Fibroblast of gingiva (primary cell): ENCODE measurements at places on chromosomes 13 and 19.
A peak's percentile ranks its signal among the peaks of the same experiment; 100 is the strongest.

GRCh38 chr19:39698535-39698934 lies 5.7 kb upstream of the LGALS14 start:
- DNase-seq, result no peak

DNA sequence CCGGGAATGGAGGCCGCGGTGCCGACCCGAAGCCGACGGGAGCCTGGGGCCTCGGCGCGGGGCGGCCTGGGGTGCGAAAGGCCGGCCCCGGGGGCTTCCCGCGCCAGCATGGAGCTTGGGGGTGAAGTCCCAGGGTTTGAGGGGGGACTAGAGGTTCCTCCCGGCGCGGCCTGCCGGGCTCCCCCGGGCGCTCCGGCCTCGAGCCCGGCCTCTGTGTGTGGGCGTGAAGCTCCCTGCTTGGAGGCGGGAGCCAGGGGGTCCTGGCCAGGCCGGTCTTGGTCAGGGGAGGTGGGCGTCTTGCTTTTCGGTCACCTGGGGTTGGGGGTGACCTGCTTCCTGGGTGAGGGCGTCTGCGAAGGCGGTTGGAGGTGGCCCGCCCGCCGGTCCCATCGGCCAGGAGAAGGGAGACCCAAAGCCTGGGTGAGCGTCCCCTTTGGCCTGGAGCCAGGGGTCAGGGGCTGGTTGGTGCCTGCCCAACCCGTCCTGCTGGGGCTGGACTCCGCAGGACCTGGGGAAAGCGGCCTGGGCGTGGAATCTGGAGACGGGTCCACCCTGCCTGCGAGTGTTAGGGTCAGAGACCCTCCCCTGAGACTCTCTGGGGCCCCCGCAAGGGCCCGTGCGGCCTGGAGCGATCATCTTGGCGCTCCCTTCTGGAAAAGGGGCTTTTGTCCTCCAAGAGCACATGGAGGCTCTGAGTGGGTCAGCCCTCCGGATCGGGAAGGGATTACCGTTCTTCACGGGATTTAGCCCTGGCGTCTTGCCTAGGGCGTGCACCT lies 535 bp downstream of the BSG start:
- peak; percentile 48 for DNase-seq

DNA sequence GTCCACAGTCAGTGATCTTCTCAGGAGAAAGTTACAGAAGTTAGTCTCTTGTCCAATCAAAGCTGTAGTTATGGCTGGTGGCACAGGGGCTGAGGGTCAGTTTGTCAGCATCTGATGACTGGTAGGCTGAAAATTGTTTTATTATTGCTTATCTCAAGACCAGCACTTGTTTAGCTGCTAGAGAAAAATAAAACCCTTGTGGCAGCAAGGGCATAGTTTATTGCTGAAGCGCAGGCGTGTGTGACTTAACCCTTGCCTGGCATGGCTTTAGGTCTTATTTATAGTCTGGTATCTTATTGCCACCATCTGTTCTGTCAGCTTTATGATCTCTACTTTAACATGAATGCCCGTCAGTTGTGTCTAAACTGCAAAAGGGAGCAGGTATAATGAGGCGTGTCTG lies 154.7 kb downstream of the USP12 start:
- no peak for DNase-seq

GRCh38 chr13:101868585-101869469 lies 416.4 kb downstream of the ITGBL1 start:
- no peak for DNase-seq

GRCh38 chr19:44367024-44367423 lies 10.5 kb upstream of the ZNF112 start:
- DNase-seq, result no peak

DNA sequence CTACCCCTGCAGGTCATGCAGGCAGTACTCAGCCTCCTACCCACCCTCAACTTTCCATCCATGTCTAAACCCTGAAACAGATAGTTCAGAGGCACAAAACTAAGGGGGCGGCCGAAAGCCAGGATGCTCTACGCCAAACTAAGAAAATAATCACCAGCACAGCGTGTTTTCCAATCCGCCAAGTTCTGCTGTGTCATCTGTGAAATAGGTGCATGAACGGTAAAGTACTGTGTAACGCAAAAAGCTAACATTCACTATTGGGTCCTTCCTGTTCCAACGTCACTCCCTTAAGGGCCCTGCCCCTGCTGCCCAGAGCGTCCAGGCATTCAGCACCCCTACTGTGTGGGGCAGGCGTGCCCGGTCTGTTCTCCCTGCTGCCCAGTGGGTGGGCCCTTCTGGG lies 12.2 kb upstream of the TIMM44 start:
- DNase-seq, result no peak

GRCh38 chr13:32590266-32590665 lies 4.0 kb downstream of the PDS5B start:
- no peak for DNase-seq

DNA sequence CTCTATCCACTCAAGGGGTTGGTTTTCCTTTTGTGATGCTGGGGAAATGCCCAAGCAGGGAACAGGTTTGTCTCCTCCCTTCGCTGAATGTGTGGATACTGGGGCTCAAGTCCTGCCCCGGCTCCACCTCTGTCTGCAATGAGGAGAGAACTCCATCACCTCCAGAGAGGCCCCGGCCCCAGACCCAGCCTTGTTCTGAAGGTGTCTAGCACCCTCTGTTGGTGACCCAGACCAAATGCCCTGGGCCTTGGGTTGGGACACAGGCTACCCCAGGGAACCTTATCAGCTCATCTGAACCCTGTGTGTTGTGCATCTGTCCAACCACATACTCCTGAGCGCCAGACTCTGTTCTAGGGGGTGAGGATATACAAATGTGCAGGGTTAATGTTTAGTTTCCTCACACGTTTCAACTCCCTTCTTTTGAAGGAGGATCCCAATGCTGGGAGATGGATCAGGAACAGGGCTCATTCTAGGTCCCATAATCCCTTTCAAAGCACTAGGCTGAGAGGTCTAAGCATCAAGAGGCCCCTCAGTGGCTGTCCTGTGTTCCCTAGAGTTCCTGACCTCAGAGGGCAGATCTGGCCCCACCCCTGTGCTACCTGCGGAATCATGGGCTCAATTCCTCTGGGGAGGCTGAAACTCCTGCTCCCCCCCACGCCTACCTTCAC lies 112.5 kb upstream of the SLC7A1 start:
- DNase-seq, result peak; percentile 31

DNA sequence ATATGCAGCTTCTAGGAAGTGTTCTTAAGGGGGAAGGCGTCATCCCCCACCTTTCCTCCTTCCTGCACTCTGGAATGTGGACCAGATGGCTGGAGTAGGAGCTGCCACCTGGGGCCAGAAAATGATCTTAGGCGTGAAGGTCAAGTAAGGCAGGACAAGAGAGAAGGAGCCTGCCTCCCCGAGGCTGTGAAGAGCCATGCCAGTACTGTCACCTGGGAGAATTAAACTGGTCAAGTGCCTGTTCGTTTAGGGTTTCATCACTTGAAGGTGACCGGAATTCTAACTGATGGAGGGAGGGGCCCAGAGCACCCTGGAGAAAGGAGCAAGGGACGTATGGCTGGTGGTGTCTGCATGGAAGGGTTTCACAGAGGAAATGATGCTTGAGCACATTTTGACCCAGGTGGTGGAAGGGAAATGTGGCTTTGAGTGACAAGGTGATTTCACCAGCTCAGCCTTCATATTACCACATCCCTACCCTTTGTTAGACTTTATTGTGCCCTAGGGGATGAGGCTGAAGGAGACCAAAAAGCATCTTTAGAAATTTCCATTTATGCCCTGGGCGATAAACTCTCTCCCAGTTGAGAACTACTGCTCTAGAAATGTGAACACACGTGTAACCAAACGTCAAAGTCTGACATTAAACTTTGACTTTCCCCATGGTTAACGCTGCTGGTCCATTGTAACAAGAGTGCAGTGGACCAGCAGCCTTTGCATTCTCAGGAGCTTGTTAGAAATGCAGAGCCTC lies 37.5 kb downstream of the PPP2R1A start:
- DNase-seq, result no peak

- no peak for DNase-seq
Measured at GRCh38 chr19:50516456-50516855, 2.7 kb upstream of the ASPDH start.

- no peak for DNase-seq
Measured at GRCh38 chr13:28922341-28922740, 102.2 kb downstream of the MTUS2 start.

DNA sequence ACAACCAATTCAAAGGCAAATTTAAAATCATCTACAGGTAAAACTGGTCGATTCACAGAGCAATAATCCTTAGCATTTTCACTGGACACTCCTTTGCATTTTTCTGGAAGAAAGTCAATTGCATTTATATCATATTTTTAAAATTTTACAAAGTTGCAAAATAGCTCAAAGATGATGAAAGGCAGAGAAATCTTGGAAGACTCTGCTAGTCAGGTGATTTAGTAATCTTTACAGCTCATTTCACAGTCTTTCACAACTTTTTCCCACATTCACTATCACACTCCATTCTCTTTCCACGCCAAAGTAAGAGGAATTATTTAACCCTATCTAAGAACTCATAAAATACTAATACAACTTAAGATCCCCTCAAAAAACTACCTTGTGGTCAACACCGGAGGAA lies 1063.8 kb downstream of the EFNB2 start:
- no peak for DNase-seq

DNA sequence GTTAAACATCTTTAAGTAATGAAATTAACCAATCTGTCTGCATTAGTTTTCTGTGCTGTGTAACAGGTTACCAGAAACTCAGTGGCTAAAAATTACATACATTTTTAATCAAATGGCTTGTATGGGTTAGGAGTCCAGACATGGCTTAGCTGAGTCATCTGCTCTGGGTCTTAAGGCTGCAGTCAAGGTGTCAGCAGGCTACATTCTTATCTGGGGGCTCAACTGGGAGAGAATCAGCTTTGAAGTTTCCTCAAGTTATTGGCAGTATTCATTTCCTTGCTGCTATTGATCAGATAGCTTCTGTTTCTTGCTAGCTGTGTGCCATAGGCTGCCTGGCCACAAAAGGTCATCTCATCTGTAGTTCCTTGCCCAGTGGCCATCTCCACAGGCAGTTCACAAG lies 1163.0 kb downstream of the DIAPH3 start:
- no peak for DNase-seq

DNA sequence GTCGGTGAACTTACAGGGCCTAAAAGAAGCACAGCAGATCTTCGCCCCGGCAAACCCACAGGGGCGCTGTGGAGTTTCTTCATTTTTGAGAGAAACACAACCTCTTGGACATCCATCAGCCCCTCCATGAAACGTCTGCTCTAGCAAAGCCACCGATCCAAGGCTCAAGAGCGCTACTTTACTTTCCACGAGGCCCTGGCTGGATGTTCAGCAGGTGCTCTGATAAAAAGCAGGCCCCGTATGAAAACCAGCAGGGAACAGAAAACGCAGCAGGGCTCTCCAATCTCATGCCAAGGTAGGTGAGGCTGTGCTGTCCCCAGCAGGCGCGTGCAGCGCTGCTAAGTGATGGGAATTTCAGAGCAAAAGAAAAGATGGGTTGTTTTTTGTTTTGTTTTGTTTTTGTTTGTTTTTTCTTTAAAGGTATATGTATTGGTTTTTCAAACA lies 86.7 kb downstream of the IRS2 start:
- DNase-seq, result no peak

DNA sequence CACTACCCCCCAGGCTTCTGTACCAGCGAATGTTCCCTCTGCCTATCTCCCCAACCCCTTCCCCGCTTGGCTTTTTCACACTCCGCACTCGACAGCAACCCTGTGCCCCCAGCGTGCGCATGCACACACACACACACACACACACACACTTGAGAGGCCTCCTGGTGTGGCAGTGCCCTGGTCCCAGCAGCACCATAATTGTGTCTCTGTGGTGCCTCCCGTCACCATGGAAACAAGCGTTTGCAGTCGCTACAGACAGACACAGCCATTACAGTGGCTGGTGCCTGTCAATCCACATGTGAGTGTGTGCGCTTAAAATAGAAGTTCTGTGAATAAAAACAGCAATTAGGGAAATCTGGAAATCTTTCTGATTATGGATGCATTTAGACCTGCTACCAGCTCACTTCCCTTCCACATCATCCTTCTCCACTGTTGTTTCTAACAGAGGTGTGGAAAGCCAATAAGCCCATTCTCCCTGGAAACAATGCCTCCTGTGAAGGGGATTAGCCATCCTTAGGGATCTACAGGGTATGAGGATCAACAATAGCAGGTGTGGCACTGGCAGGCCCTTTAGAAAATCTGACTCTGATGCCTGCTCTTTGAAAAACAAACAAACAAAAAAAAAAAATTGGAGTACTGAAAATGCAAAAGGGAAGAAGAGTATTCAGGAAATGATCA lies 146.3 kb downstream of the DCLK1 start:
- no peak for DNase-seq

- no peak for DNase-seq
Measured at GRCh38 chr13:48189171-48189570, 43.8 kb upstream of the ITM2B start.

DNA sequence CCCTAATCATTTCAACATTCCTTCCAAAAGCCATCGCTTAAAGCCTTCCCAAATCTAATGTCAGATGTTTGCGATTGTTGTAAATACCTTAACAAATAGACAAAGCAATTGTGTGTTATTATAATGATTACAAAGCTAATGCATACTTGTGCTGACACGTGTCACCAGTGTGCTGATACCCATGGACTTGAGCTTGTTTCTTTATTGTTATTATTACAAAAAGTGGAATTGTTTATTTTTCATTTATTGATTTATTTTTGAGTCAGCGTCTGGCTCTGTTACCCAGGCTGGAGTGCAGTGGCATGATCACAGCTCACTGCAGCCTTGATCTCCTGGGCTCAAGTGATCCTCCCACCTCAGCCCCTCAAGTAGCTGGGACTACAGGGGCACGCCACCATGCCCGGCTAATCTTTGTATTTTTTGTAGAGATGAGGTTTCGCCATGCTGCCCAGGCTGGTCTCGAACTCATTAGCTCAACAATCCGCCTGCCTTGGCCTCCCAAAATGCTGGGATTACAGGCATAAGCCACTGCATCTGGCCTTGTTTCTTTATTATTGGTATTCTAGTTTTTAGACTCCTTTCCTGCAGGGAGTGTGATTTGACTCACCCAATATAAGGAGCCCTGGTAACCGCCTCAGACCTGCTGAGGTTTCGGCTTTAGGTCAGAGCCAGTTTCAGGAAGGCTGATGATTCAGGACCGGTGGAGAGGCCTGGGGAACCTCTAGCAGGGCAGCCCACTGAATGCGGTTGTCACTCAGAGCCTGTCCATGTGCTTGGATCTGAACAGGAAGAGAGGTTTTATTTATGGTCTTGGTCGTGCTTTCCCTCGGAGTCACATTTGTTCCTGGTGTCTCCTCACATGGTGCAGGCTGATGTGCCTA lies 2.1 kb upstream of the FBXO17 start:
- no peak for DNase-seq

- peak; percentile 20 for DNase-seq
Measured at GRCh38 chr19:38263689-38264485, 486 bp upstream of the SPINT2 start.
